ENCODE measurements at places on chromosomes 2 and 18. TPM values are rescaled to one million over a fixed set of nuclear protein-coding genes. Genes with fewer than 3 reads are reported as not detected.

DNA sequence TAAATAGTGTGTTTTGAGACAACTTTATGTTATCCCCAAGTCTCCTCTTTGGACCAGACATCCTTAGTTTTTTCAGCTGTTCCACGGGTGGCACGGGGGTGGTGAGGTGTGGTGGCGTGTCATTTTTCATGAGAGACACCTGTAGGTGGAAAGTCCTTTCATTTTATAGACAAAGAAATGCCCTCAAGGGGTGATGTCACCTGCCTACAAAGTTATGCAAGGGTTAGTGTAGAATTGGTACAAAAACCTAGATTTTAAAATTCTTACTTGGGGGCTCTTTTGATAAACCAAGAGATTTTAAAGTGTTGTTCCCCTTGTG lies 15.3 kb downstream of the CTDP1 start:
- no peaks in the 10 kb centered on the region for H3K27me3 ChIP-seq
- peaks cover 48% of the 10 kb centered on the region for H3K36me3 ChIP-seq
- no peak overlapping the region for H3K27ac ChIP-seq
- no peak for DNase-seq
- no peaks in the 10 kb centered on the region for H3K4me1 ChIP-seq

DNA sequence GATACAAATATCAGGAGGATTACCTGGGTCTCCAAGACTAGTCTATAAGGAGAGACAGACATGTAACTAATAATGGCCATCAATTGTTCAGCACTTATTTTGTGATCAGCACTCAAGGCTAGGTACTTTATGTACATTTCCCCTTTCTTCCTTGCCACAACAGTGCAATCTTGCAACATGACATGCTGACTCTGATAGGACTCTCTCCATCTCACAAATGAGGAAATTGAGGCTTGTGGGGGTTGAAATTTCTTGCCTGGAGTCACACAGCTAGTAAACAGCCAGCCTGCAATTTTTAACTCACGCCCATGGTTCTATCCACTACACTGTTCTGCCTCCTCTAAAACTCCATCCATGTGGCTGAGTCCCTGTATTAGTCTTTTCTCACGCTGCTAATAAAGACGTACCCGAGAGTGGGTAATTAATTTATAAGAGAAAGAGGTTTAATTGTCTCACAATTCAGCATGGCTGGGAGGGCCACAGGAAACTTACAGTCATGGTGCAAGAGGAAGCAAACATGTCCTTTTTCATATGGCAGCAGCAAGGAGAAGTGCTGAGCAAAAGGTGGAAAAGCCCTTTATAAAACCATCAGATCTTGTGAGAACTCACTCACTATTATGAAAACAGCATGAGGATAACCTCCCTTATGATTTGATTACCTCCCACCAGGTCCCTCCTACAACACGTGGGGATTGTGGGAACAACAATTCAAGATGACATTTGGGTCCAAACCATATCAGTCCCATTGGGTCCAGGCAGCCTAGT lies 302.4 kb downstream of the PLCL1 start:
- DNase-seq, result no peak
- no peaks in the 10 kb centered on the region for H3K4me1 ChIP-seq
- no peak overlapping the region for H3K4me3 ChIP-seq
- H3K27me3 ChIP-seq, result no peaks in the 10 kb centered on the region

DNA sequence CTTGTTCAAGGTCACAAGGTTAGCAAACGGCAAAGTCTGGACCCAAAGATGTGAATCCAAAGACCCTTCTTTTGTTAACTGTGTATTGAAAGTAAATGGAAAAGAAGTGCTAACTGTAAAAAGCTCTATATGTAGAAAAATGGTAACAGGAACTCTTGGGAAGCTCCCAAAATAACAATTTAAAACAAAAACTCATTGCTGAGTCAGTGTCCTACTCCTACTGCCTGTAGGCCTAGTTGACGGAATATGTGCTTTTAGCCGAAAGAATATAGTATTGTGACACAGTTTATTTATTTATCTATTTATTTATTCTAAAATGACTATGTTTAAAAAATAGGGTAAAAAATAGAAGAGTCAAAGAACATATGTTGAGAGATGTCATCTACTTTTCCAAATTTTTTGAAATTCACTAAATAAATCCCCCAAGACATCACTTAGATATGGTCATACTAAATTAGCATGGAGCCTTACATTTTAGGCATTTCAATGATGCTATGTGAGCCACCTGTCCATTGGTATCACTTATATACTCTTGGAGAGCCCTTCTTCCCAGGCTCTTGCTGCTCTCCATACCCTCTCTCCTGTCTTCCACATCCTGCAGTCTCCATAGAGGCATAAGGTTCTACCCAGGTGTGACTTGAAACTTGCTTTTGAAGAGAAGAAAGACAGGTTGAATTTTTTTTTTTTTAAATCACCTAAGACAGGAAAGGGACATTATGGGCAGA lies 13.7 kb downstream of the COL5A2 start:
- H3K27ac ChIP-seq, result no peak overlapping the region
- H3K4me1 ChIP-seq, result peaks cover 23% of the 10 kb centered on the region
- no peaks in the 10 kb centered on the region for H3K36me3 ChIP-seq
- H3K4me3 ChIP-seq, result no peak overlapping the region

DNA sequence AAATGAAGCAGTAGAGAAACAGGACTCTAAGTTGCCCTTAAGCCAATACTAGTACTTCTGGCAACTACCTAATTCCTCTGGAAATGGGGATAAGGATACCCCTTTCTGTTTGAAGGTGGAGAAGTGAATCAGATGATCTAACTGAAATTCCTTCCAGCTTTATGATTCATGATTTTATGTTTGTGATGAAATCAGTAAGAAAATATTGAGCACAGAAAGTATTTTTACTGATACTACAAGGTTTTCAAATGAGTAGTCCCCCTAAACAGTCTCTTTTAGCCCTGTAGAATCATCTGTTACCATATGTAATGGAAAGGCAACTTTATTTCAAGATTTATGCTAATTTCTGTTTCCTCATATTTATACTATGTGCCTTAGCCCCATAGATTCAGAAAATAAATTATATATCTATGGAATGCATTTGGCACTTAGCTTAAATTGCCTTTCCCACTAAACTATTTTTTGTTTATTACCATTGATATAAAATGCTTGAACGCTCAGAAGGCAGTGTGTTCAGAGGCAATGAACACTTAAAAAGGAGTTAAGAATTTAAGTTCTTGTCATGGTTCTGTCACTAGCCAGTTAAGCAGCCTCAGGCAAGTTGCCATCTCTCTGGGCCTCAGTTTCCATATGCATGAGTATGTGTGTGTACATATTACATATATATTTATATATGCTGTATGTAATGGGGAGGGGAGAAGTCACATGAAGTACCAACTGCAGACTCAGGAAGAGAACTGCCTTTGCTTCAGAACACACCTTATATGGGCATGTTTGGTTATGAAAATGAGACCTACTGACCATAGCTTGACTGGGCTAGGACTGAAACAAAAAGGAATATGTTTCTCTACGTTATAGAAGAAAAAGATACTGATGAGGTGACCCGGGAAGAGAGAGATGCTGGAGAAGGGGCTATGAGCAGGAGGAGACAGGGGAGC lies 97.7 kb downstream of the CDC42EP3 start:
- H3K36me3 ChIP-seq, result no peaks in the 10 kb centered on the region
- H3K27me3 ChIP-seq, result no peaks in the 10 kb centered on the region
- DNase-seq, result no peak

- H3K27me3 ChIP-seq, result no peaks in the 10 kb centered on the region
- H3K36me3 ChIP-seq, result peaks cover 56% of the 10 kb centered on the region
- DNase-seq, result peak; percentile 41
- peaks cover 12% of the 10 kb centered on the region for H3K4me1 ChIP-seq
Observed at GRCh38 chr2:9388199-9388681, 35.1 kb downstream of the ITGB1BP1 start.

DNA sequence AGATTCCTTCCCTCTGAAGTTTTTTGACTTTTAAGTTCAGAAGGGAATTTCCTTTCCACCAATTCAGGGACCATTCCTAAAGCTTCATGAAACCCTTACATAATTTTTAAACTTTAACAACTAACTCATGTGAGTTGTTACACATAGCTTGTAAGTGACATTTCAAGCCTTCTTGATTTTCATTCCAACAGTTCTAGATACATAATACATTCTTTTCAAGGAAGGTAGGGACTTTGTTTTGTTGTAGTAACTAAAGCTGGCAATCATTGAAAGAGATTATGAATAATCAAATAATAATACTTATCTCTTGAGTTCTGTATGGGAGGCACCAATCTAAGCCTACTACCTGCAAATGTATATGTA lies 45.4 kb downstream of the SETBP1 start:
- peaks cover 50% of the 10 kb centered on the region for H3K4me1 ChIP-seq
- H3K4me3 ChIP-seq, result no peak overlapping the region
- no peaks in the 10 kb centered on the region for H3K36me3 ChIP-seq
- no peaks in the 10 kb centered on the region for H3K27me3 ChIP-seq
- peak overlapping the region; percentile 76 for H3K27ac ChIP-seq
- no peak for DNase-seq

DNA sequence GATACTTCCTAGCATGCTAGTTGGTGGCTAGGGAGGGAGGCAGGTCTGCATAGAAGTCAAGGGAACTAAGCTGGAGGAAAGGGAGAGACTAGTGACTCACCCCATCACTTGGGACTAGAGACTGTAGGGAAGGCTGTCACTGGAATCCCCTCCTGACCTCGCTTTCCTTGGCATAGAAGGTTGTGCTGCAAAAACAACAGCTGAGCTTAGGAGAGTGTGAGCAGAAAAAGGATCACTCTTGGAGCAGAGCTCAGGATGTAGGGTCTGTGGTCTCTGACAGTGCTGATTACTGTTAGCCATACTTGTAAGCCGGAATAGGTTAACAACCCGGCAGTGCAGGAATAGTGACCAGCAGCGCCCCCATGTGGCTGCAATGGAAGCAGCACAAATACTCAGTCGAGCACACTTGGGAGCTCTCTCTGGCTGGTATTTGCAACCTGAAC lies 66.9 kb upstream of the SMAD2 start:
- no peak overlapping the region for H3K27ac ChIP-seq
- DNase-seq, result no peak
- H3K36me3 ChIP-seq, result no peaks in the 10 kb centered on the region
- no peaks in the 10 kb centered on the region for H3K27me3 ChIP-seq
- H3K4me1 ChIP-seq, result no peaks in the 10 kb centered on the region

- no peaks in the 10 kb centered on the region for H3K36me3 ChIP-seq
- no peak overlapping the region for H3K4me3 ChIP-seq
- H3K27ac ChIP-seq, result no peak overlapping the region
- no peak for DNase-seq
- no peaks in the 10 kb centered on the region for H3K4me1 ChIP-seq
Observed at GRCh38 chr18:60176259-60176658, 196.3 kb downstream of the MC4R start.

- no peak overlapping the region for H3K4me3 ChIP-seq
- H3K27ac ChIP-seq, result no peak overlapping the region
- H3K4me1 ChIP-seq, result peaks cover 10% of the 10 kb centered on the region
- no peaks in the 10 kb centered on the region for H3K36me3 ChIP-seq
- DNase-seq, result no peak
Observed at GRCh38 chr18:13540477-13541182, 185.7 kb downstream of the FAM210A start.

- H3K27me3 ChIP-seq, result no peaks in the 10 kb centered on the region
- no peaks in the 10 kb centered on the region for H3K36me3 ChIP-seq
- no peak for DNase-seq
- H3K4me3 ChIP-seq, result no peak overlapping the region
- peak overlapping the region; percentile 89 for H3K27ac ChIP-seq
- peaks cover 57% of the 10 kb centered on the region for H3K4me1 ChIP-seq
Observed at GRCh38 chr18:31247574-31248199, 70.3 kb upstream of the DSG1 start.

GRCh38 chr2:47221946-47222345 lies 66.8 kb upstream of the STPG4 start:
- H3K36me3 ChIP-seq, result no peaks in the 10 kb centered on the region
- DNase-seq, result no peak
- H3K4me3 ChIP-seq, result no peak overlapping the region

- H3K4me3 ChIP-seq, result no peak overlapping the region
- H3K4me1 ChIP-seq, result no peaks in the 10 kb centered on the region
- DNase-seq, result no peak
Observed at GRCh38 chr2:152155209-152155608, 20.4 kb downstream of the STAM2 start.

- no peak overlapping the region for H3K27ac ChIP-seq
- H3K4me1 ChIP-seq, result no peaks in the 10 kb centered on the region
- DNase-seq, result no peak
Observed at GRCh38 chr2:179021258-179021657, 28.7 kb downstream of the CCDC141 start.

DNA sequence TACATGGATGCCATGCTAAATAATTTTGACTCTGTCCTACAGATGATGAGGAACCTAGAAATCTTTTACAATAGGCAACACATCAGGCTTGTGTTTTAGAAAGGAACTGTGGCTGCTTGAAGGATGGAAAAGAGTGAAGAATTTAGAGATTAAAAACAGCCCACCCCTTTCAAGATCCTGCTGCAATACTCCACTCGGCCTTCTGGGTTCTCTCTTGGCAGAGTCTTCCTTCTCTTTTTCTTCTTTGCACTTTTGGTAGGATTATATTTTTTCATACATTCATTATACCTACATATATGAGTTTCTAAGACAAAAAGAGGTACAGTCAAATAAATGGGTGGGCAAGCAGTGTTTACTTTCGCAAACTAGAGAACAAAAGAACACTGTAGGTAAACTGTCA lies 474.3 kb downstream of the ERBB4 start:
- no peak overlapping the region for H3K27ac ChIP-seq
- H3K27me3 ChIP-seq, result no peaks in the 10 kb centered on the region
- no peaks in the 10 kb centered on the region for H3K4me1 ChIP-seq
- H3K36me3 ChIP-seq, result no peaks in the 10 kb centered on the region
- no peak overlapping the region for H3K4me3 ChIP-seq
- DNase-seq, result no peak

- no peak overlapping the region for H3K27ac ChIP-seq
- H3K36me3 ChIP-seq, result no peaks in the 10 kb centered on the region
- peaks cover 2% of the 10 kb centered on the region for H3K4me1 ChIP-seq
- peaks cover 14% of the 10 kb centered on the region for H3K27me3 ChIP-seq
Observed at GRCh38 chr2:240360645-240361475, 74.6 kb upstream of the GPC1 start.

DNA sequence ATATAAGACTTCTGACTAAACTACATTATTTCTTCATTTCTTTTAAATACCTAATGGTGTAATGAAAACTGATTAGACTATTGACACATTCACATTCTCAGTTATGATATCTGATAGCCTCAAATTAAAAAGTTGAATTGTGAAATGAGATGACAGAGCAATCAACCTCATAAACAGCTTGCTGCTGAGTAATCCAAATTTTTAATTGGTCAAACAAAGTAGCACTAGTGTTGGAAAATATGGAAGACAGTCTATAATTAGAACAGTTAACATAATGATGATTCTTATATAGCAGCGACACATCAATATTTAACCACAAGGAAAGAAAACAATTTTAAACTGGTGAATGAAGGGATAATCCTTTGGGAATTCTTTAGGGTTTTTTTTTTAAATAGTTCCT lies 91.9 kb upstream of the LRP1B start:
- H3K27me3 ChIP-seq, result no peaks in the 10 kb centered on the region
- no peaks in the 10 kb centered on the region for H3K36me3 ChIP-seq
- H3K4me3 ChIP-seq, result no peak overlapping the region

KCNS3 gene
- 18.3 TPM for total RNA-seq

CTIF gene
- total RNA-seq, result 29.0 TPM

HSBP1L1 gene
- 45.7 TPM for total RNA-seq

Measured in suprapubic skin (tissue), 4 donors.